ENCODE measurements at places on chromosomes 12 and 14.
A peak's percentile ranks its signal among the peaks of the same experiment; 100 is the strongest.

DNA sequence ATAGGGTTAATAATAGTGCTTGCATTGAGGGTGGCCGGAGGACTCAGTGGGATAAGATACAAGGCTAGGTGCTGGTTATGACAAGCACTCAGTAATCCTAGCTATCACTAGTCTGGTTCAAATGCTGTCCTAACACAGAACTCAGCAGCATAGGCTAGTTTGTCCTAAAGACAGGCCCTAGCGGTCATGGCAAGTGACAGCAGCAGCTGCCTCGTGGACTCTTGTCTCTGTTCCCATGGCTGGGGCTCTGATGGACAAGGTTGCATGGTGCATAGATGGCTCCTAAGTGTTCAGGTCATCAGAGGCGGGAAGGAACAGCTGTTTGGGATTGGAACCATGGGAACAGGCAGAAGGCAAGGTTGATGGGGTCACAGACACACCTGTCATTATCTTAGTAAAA lies 42.4 kb upstream of the IGF1 start:
- DNase-seq = no peak

GRCh38 chr14:24322672-24323071 lies 11.4 kb downstream of the LTB4R start:
- no peak for DNase-seq

GRCh38 chr14:54000341-54000811 lies 43.8 kb upstream of the BMP4 start:
- DNase-seq = no peak

- no peak for DNase-seq
Observed at GRCh38 chr12:99567072-99567471, 80.5 kb upstream of the GARIN6 start.

DNA sequence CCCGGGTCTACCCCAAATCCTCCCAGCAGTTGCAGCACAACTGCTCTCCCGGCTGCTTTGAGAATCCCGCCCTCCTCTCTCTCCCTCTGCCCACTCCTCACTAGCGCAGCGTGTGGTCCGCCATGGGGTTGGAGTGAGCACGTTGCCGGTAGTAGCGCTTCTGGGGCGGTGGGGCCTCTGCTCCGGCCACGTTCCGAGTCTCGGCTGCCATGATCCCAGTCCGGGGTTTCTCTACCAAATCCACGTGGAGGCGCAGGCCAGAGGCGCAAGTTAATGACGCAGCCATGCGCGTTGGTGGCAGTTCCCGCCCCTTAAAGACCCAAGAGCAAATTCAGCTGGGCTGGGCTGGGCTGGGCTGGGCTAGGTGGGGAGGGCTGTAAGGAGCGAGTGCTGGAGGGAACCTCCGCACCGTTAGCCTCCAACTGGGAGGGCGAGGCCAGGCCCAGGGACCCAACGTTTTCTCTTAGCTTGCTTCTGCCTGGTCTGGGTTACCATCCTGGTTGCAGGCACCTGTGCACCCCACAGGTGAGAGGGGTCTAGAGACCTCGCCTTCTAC lies at the start of gene METTL1:
METTL1 (minus strand) TSS at position 233 of the 556 bp plus-strand sequence; CDS start at position 211, 22 bp downstream.
- DNase-seq = peak; percentile 92

- DNase-seq = no peak
Observed at GRCh38 chr12:82461836-82462235, 103.5 kb downstream of the METTL25 start.

GRCh38 chr12:25071366-25071765 lies 122.5 kb upstream of the BCAT1 start:
- no peak for DNase-seq

- DNase-seq = no peak
Observed at GRCh38 chr12:48125985-48126384, 6.8 kb downstream of the PFKM start.

GRCh38 chr14:101075025-101075800 lies 171.7 kb upstream of the RTL1 start:
- no peak for DNase-seq

- no peak for DNase-seq
Observed at GRCh38 chr12:19198272-19198671, 68.7 kb downstream of the PLEKHA5 start.
